ENCODE measurements at places on chromosomes 13 and 19. TPM values are rescaled to one million over a fixed set of nuclear protein-coding genes. Genes with fewer than 3 reads are reported as not detected.

- no peak for DNase-seq
Observed at GRCh38 chr19:7739211-7739755, 7.4 kb upstream of the CLEC4G start.

DNA sequence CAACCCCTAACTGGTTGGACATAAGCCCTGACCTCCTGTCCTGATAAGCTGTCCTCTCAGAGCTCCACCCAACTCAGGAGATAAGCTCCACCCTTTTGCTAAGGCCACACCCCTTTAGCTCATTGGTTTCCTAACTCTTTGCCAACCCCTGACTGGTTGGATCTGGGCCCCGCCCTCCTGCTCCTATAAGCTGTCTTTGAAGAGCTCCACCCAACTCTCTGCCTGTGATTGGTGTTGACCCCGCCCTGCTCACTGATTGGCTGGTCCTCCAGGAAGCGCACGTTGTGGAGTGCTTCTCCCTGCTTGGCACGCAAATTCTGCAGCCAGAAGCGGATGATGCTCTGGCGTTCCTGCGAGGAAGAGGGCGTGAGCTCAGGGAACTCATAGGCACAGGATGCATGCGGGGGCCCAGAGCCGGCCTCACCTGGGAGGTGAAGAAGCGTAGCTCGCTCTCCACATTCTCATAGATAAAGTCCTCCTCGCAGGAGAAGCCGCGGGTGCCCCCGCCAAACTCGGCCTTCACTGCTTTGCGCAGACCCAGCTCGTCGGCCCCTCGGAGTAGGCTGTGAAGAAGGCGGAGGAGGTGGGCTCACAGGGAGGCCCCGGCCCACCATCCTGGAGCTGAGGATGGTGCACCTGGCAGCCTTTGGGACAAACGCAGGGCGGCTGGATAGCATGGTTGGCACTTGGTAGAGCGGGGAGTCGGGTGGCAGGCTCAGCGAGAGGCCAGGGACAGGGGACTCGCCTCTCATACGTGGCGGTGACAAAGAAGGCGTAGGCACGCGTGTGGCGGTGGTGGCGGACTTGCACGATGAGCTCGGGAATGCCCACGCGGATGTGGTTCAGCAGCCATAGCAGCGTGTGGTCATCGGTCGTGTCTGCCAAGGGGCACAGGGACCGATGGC, 1.7 kb downstream of the ANO8 start:
- DNase-seq: peak; percentile 60

DNA sequence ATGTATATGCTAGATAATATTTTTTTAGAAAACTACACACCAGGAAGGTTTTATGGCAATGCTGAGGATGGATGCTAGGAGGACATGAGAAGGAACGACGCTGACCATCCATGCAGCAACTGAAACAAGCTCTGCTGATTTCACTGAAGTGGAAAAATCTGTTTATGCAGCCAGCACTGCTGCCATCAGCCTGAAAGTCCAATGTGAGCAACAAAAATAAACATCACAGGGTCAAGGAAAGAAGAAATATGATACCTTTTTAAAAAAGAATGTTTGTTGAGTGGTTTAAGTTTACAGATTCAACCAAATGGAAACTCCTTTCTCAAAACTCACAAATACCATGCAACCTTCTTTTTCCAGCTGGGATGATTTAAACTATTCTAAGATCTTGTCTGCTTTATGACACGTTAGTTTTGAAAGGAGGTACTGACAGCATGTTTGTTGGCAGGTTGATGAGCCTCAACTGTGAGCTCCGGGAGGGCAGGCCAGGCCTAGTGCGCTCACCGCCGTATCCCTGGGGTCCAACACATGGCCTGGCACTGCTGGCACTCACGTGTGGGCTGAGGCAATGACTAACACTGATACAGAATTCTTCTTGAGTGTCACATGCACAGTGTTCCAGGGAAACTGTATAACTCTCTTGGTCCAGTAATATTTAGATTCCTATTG, 46.8 kb downstream of the LATS2 start:
- peak; percentile 51 for DNase-seq

CEBPA gene
- 4.7 TPM for total RNA-seq

KIR3DL1 gene
- not detected for total RNA-seq

GRCh38 chr13:111636804-111637203, 316.4 kb downstream of the TEX29 start:
- no peak for DNase-seq

SKA3 gene
- total RNA-seq: 5.9 TPM

- DNase-seq: no peak
Observed at GRCh38 chr13:53513226-53513625, 484.6 kb downstream of the OLFM4 start.

GRCh38 chr19:32241306-32241705, 104.1 kb upstream of the ZNF507 start:
- DNase-seq: no peak

- peak; percentile 76 for DNase-seq
Observed at GRCh38 chr13:75544681-75545330, 4.8 kb upstream of the UCHL3 start.

DNA sequence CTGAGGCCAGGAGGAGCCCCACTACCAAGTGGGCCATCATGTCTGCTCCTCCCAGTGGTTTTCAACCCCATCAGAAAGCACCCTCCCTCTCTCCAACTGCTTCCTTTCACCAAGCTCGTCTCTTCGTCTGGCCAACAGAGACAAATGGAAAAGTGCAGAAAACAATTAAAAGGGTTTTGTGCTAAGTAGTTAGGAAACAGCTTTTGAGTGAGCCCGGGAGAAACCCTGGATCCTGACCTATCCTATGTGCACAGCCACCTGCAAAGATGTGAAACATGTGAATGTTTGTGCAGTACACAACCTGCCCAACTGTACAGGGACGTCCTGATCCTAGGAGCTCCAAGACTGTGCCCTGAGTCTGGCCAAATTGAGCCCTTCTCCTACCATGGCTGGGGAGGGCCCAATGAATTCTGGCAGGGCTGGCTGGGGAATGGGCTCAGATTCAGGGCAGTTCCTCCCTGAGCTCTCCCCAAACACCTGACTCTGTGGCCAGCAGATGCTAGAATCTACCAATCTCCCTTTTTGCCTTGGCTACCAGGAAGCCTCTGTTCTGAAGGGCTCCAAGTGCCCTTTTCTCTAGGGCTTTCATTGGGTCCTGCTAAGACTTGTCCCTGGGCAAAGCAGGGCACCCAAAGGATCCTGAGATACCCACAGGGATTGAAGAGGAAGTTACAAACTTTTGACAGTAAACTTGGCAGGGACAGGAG, 7.9 kb downstream of the TLE5 start:
- no peak for DNase-seq

DNA sequence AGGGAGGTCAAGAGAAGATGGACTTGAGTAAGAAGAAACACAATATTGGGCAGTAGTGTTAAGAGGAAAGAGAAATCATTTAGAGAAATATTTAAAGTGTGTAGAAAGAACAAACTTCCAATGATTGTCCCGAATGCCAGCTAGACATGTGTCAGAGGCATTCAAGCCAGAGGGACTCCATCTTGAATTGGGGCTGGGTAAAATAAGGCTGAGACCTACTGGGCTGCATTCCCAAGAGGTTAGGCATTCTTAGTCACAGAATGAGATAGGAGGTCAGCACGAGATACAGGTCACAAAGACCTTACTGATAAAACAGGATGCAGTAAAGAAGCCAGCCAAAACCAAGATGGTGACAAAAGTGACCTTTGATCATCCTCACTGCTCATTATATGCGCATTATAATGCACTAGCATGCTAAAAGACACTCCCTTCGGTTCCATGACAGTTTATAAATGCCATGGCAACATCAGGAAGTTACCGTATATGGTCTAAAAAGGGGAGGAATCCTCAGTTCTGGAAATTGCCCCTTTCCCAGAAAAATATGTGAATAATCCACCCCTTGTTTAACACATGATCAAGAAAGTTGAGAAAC, 127.0 kb upstream of the IPO5 start:
- no peak for DNase-seq

APLP1 gene
- 1.3 TPM for total RNA-seq

- DNase-seq: no peak
Observed at GRCh38 chr19:20078581-20079031, 806 bp downstream of the ZNF90 start.

DNA sequence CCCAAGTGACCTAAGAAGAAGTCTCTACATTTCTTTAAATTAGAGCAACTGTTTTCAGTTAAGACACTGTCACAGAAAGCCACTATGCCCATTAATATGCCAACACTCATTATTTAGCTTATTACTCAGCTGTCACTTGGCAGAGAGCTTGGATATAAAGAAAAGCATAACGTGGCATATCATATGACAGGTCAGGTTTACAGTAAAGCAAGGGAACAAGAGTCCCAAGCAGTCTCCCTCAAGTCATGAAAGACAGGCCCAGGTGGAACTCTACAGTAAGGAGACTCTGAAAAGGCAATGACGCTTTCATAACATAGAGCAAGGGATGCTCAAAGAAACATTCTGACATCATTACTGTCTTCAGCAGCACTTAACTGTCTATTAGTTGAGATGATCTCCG, 6.3 kb downstream of the LHFPL6 start:
- DNase-seq: no peak

DNA sequence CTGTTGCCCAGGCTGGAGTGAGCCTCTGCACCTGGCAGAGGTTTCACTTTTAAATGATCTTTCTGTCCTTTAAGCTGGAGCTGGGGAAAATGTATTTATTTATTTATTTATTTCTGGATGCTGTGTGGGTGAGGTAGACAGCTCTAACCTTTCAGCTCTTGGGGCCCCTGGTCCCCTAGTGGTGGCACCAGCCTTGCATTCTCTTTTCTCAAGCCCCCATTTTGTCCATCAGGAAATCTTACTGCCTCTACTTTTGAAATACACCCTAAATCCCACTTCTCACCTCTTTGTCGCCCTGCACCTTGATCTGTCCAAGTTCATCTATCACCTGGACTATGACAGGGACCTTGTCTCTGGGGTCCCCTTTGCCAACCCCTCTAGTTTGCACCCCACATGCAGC, 2.1 kb upstream of the B9D2 start:
- no peak for DNase-seq

DNA sequence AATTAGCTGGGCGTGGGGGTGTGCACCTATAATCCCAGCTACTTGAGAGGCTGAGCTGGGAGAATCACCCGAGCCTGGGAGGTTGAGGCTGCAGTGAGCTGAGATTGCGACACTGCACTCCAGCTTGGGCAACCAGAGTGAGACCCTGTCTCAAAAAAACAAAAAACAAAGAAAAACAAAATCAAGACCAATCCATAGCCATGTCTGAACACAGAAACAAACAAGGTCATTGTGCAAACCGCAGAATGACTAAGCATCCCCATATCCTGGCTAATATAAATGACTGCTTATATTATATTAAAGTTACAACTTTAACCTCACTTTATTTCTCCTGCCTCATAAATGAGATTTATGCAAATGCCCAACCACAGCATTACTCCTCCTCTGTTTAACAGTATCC, 2.3 kb upstream of the LYPD3 start:
- DNase-seq: peak; percentile 70

DNA sequence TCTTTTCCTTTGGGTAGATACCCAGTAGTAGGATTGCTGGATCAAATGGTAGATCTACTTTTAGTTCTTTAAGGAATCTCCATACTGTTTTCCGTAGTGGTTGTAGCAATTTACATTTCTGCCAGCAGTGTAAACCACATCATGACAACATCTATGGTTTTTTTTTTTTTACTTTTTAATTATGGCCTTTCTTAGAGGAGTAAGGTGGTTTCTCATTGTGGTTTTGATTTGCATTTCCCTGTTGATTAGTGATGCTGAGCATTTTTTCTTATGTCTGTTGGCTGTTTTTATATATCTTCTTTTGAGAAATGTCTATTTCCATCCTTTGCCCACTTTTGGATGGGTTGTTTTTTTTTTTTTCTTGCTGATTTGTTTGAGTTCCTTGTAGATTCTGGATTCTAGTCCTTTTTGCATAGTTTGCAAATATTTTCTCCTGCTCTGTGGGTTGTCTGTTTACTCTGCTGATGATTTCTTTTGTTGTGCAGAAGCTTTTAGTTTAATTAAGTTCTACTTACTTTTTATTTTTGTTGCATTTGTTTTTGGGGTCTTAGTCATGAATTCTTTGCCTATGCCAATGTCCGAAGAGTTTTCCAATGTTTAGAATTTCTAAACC, 38.8 kb downstream of the TDRD3 start:
- DNase-seq: no peak

DNA sequence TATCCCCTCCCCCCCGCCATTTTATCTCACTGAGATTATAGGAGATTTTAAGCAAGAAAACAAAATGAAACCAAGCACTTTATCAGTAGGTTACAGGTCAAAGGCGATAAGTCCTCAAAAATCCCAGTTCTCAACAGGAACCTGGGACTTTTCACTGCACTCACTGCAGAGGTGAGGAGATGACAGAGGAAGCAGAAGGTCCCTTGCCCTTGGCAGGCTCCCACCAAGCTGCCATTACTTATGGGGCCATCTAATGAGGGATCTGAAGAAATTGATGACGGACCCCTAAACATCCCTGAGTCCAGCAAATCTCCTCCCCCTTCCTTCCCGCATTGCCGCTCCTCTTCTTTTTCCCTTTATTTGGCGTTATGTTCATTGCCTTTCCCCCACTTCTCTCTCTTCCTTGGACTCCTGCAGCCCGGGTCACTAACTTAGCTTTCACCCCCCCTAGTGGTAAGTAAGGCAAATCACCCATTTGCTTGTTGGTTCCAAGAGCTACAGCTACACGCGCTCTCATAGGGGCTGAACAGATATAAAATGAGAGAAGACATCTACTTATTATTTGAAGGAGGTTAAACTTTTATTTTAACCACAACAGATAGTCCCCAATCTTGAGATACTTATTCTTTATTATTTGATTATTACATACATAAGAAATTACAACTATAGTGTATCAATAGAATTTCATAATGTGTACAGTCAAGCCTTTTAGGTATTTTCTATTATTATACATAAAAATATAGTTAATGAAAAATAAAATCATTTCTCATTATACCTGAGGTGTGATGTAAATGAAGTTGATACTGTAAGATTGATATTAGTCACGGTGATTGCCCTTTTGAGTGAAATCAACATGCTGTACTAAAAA, 52.0 kb upstream of the ARGLU1 start:
- DNase-seq: peak; percentile 77

KLK15 gene
- total RNA-seq: not detected

ZNF555 gene
- 4.9 TPM for total RNA-seq

GRCh38 chr13:108083056-108083455, 132.3 kb downstream of the LIG4 start:
- DNase-seq: peak; percentile 16

UNC13A gene
- 0.15 TPM for total RNA-seq

- no peak for DNase-seq
Observed at GRCh38 chr19:51410950-51411748, 6.3 kb downstream of the SIGLEC10 start.

- DNase-seq: no peak
Observed at GRCh38 chr13:40572961-40573360, 93.5 kb downstream of the FOXO1 start.

GRCh38 chr13:99956473-99957349, 14.9 kb downstream of the ZIC5 start:
- DNase-seq: no peak

- peak; percentile 86 for DNase-seq
Observed at GRCh38 chr19:13093407-13094105, 9.1 kb downstream of the LYL1 start.

SIGLECL1 gene
- not detected for total RNA-seq

GRCh38 chr13:76350399-76350798, 535.8 kb downstream of the KCTD12 start:
- DNase-seq: peak; percentile 47

- DNase-seq: no peak
Observed at GRCh38 chr19:15623711-15624318, 8.8 kb downstream of the CYP4F8 start.

IL17D gene
- 0.54 TPM for total RNA-seq

ZSWIM4 gene
- 9.4 TPM for total RNA-seq

GRCh38 chr13:25898991-25899390, 152.8 kb downstream of the SHISA2 start:
- no peak for DNase-seq

ZNF99 gene
- total RNA-seq: not detected
